Left lobe of liver (tissue), 2 donors: ENCODE measurements at places on chromosomes 7 and 10.

- no peak for DNase-seq
Observed at GRCh38 chr10:93385345-93385744, 96.8 kb downstream of the MYOF start.

- no peak for DNase-seq
Observed at GRCh38 chr10:14008740-14009080, 322.0 kb downstream of the FRMD4A start.

GRCh38 chr7:68492359-68492690 is 1106.0 kb upstream of the AUTS2 start:
- DNase-seq, result no peak

DNA sequence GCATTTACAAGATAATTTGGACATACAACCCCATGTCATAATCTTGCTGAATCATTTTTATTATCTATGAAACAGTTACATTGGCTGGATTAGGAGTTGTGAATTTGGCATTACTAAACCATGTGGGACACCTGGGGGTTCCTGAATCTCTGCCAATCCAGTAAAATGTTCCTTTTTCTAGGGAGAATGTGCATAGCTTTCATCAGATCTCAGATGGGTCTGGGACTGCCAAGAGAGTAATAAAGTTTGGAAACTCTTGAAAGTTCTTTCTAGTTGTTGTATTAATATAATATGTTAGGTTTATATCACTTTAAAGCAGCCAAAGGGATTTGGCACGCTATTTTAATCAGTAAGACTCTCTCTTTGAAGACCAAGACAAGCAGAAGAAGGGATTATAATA is 62.7 kb downstream of the SEMA3E start:
- no peak for DNase-seq
